ENCODE measurements at places on chromosomes 11 and 22.

DNA sequence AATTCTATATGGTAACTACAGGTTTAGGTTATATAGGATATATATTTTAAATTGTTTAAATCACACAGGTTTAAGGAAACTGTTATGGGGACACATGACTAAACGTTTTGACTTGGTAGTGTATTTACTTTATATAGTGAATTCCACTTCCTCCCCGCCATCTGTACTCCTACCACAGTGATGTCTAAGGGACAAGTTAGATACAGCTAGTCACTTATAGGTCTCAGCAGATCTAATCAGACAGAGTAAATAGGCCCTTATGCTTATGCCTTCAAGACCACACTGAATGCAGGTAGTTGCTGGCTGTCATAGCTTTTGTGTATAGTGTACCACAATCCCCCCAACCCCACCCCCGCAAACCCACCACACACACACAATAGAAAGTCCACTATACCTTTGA is 8.2 kb downstream of the SESN3 start:
- DNase-seq = no peak

DNA sequence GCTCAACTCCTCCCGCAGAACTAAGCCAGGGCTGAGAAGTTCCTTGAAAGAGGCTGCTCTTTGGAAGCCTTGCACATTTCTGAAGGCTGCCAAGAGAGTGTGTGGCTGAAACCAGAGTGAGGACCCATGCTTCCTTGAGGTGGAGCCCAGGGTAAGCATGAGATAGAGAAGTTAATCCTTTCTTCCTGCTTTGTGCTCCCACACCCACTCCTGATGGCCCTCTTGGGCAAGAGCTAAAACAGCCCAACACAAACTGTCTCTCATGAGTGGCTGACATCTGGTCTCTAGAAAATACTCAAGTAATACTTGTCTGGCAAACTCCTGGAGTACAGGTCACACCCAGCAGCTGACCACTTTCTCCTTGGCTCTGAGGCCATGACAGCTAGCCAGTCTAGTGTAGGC is 523.7 kb downstream of the INSC start:
- no peak for DNase-seq

DNA sequence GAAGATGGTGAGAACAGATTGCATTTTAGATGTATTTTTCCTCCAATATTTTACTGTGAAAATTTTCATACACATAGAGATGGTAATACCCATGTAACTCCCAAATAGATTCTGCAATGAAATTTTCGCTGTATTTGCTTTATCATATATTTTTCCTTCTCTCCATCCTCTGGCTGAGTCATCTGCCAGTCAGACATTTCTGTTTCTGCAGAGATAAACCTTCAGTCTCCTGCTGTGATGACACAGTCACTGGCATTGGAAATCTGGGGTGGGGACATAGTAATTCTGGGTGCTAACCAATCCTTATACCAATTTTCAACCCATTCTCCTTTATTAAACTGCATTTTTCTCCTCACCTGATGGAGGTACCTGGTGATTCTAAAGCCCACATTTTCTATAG is 33.7 kb downstream of the SVIP start:
- no peak for DNase-seq

DNA sequence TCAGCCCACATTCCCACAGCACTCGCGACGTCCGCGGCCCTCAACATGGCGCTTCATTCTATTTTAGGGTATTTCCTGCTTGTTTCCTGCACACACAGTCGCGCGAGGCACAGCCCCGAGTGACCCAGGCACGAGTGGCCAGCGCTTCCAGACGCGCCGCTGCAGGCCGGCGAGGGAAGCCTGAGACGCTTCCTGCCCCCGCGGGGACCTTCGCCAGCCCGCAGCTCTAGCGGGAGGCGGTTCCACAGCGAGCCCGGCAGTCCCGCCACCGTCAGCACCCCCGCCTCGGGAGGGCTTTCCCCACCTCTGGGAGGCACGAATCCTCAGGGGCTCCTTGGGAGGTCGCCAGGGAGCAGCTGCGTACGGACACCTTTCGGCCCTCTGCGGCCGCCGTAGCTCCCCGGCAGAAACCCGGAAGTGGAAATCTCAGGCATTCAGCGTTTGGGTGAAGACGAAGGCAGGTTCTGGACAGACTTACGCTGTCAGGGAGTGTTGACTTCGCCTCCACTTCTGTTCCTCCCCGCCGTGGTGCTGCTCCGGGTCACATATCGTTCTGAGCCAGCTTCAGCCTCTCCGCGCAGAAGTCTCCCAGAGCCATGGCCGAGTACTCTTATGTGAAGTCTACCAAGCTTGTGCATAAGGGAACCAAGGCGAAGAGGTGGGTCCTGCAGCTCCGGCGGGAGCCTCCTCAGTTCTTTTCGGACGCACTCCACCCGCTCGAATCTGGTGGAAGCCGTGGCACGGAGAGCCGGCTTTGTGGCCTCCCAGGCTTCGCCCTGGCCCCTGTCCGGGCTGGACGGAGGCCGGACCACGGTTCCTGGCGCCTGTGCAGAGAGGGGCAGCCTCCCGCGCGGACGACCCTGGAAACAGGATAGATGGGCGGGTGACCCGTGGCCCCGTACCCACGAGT is 2925.9 kb upstream of the OR11H1 start:
- no peak for DNase-seq

GRCh38 chr11:123303924-123304323 is 108.9 kb upstream of the CLMP start:
- DNase-seq = no peak

GRCh38 chr11:406796-407650 is 7.8 kb downstream of the SIGIRR start:
- peak; percentile 93 for DNase-seq

GRCh38 chr11:131478341-131478740 is 107.9 kb downstream of the NTM start:
- no peak for DNase-seq

- no peak for DNase-seq
Measured at GRCh38 chr11:33040862-33041453, 1.6 kb downstream of the TCP11L1 start.

GRCh38 chr11:70717936-70718595 is 319.7 kb downstream of the CTTN start:
- DNase-seq = peak; percentile 59

DNA sequence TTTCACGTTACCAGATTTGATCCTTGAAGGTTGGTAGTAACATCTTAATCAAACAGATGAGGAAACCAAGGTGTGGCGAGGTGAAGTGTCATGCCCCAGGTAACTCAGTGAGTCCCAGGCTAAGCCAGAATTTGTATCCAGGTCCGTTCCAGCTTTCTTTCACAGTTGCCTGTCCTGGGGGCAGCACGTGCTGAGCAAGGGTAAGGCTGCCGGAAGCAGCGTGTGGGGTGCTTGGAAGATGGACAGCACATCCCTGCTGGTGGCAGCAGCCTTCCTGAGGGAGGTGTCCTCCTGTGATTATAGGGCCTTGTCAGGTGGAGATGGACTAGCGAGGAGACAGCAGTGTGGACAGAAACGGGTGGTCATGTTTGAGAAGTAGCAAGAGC is 50.9 kb downstream of the TRIOBP start:
- DNase-seq = no peak

DNA sequence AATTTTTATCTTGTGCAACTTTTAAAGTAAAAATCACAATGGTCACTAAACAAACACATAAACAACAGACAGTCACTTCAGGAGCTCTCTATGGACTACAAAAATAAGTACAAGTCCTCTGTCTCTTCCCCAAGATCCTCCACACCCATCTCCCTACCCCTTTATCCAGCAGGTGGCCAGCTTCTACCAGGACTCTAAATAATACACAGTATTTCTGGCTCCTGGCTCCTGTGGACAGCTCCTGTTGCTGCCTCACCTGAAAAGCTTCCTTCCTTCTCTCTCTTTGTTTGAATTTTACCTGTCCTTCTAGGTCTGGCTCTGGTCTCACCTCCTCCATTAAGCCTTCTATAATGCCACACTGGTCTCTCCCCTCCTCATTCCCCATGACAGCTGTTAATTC is 86.1 kb downstream of the CLPB start:
- DNase-seq = no peak

- DNase-seq = no peak
Measured at GRCh38 chr11:102527684-102528083, 2.9 kb downstream of the MMP7 start.

DNA sequence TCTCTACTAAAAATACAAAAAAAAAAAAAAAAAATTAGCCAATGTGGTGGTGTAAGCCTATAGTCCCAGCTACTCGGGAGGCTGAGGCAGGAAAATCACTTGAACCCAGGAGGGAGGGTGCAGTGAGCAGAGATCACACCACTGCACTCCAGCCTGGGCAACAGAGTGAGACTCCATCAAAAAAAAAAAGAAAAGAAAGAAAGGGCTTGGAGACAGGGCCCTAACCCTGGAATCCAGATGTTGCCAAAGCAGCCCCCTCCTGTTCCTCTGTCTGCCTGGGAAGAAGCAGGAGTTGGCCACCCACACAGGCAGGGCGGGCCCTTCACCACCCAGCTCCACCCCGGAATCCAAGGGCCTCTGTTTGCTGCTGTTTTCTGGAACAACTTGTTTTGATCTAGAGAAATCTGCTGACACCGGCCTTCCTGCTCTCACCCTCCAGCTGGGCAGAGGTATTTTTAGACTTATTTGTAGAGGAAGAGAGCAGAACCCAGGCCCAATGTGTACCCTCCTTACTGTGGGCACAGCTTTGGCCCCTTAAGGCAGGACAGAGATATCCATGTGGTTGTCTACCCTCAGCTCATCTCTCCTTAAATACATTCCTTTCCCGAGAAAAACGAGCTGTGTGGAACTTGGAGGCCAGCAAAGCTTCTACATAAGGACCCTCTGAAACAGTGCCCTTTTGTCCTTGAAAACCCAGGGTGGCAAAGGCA is 2.7 kb upstream of the NEAT1 start:
- peak; percentile 57 for DNase-seq

GRCh38 chr11:59198726-59199125 is 14.0 kb downstream of the MPEG1 start:
- no peak for DNase-seq

DNA sequence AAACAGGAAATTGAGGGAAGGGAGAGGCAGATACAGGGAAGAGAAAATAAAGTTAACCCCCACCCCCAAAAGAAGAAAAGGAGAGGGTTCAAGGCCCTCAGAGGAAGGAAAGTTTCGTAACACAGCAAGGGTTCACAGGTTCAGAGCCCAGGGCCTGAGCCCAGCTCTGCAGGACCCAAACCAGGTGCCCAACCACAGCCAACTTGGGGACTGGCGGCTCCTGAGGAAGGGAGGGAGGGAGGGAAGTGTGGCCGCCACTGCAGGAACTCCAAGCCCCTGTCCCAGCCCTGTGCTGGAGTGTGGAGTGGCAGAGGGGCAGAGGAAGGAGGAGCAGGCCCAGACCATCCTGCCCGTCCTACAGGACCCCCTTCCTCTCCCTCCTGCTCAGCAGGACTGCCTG is 59.2 kb downstream of the ELFN2 start:
- no peak for DNase-seq

- no peak for DNase-seq
Measured at GRCh38 chr11:66762088-66762487, 33.1 kb upstream of the SPTBN2 start.

- DNase-seq = no peak
Measured at GRCh38 chr22:24007253-24008021, 2.2 kb upstream of the GSTT4 start.

GRCh38 chr11:1195682-1196515 is 27.0 kb upstream of the MUC5B start:
- no peak for DNase-seq

- DNase-seq = no peak
Measured at GRCh38 chr22:28341001-28341400, 338.6 kb downstream of the TTC28 start.

GRCh38 chr22:24005201-24005600 is at the start of gene GSTT4:
Gene GSTT4, minus strand, starts transcription at chr22:24005453. Its CDS starts 97 bp downstream, at chr22:24005356.
- no peak for DNase-seq

GRCh38 chr11:130000552-130001176 is 2.0 kb downstream of the PRDM10 start:
- DNase-seq = no peak

DNA sequence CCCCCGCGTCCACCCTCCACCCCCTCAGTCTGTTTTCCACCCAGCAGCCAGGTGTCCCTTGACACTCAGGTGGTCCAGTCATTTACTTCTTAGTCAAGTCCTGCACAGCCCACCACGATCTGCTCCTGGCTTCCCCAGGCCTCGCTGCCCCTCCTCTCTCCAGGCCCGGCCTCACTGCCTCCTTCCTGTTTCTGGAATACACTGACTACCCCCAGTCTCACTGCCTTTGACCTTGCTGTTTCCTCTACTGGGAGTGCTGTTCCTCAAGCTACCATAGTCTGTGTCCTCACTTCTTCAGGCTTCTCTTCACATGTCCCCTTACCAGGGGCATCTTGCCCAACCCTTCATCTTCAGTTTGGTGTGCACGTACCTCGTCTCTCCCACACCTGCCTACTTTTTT is 7.4 kb downstream of the MCM5 start:
- no peak for DNase-seq

DNA sequence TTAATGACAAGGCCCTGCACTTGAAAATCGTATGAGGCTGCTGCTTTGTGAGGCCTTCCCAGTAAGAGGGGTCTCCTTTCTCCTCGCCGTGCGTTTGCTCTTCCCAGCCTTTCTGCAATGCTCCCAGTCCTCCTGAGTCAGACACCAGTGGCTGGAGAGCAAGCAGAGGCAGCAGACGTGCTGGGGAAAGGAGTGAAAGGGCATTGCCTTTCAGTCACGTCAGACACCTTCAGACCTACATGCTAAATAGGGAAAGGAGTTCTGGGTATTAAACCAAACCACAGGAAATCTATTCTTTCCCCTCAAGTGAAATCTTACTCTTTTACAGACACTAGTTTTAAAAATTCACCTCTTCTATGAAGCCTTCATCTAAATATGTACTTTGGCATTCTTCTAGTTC is 274.8 kb downstream of the NTM start:
- no peak for DNase-seq

DNA sequence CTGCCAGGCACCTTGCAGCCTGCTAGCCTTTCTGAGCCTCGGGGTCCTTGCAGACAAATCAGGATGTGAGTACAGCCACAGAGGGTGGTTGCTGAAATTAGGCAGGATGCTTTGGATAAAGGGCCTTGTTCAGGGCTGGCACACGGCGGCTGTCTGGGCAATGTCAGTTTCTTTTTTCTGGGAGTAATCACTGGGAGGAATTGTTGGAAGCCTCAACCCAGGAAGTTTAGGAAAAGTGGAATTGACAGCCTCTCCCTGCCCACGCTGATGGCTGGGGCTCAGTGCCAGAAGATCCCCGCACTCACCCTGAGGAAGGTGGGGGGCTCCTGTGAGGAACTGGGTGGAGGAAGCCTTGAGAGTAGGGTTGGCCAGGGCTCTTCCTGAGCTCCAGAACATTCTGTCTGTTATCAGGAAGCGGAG is 37.4 kb downstream of the CD82 start:
- no peak for DNase-seq

GRCh38 chr11:133903056-133903455 is 53.7 kb downstream of the IGSF9B start:
- no peak for DNase-seq

GRCh38 chr11:27339941-27340340 is 23.1 kb downstream of the CCDC34 start:
- DNase-seq = no peak

GRCh38 chr22:26949193-26949592 is 291.8 kb downstream of the MIAT start:
- no peak for DNase-seq
